ENCODE measurements at places on chromosomes 7 and 10.

- no peak for DNase-seq
These were observed 31.1 kb upstream of the ABCA13 start for GRCh38 chr7:48140001-48140681.

- DNase-seq = no peak
These were observed 533.1 kb downstream of the KCNMA1 start for GRCh38 chr10:77104459-77104980.

- no peak for DNase-seq
These were observed 14.4 kb downstream of the NUDT1 start for GRCh38 chr7:2256306-2257045.

GRCh38 chr10:10873915-10874314, 143.8 kb upstream of the CELF2 start:
- DNase-seq = no peak

GRCh38 chr7:3294432-3295100, 6.5 kb upstream of the SDK1 start:
- no peak for DNase-seq

DNA sequence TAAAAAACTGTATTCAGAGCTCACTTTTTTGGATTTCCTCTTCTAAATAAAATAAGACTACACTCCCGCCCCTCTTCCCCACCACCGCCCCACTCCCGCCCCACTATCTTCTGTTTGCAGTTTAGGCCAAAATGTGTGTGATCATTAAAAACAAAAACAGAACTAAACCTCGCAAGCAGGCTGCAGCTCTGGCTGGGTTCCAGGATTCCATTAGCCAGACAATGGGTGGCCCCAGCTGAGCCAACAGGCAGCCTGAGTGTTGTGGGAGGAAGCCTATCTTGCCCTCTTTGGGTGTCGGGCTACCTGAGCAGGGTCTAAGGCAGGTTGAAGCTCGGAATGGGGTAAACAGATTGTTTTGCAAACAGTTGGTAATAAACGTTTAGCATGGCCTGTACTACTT, 41.7 kb downstream of the ARL4A start:
- DNase-seq = no peak

DNA sequence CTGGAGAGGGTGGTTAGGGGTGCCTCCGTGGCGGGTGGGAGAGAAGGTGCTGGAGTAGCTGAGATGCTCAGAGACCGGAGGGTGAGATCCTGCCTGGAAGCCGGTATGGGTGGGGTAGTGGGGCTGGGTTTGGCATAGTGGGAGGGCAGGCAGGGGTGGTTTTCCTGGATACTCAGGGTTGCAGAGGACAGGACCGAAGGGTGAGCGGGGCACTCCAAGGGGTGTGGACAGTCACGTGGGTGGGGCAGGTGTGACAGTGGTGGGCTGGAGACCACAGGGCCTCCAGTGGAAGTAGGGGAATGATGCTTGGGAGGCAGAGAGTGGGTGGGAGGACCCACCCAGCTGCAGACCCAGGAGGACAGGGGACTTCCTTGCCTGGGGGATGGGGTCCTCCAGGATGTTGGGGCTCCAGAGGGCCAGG, 1.9 kb downstream of the SCART1 start:
- no peak for DNase-seq

DNA sequence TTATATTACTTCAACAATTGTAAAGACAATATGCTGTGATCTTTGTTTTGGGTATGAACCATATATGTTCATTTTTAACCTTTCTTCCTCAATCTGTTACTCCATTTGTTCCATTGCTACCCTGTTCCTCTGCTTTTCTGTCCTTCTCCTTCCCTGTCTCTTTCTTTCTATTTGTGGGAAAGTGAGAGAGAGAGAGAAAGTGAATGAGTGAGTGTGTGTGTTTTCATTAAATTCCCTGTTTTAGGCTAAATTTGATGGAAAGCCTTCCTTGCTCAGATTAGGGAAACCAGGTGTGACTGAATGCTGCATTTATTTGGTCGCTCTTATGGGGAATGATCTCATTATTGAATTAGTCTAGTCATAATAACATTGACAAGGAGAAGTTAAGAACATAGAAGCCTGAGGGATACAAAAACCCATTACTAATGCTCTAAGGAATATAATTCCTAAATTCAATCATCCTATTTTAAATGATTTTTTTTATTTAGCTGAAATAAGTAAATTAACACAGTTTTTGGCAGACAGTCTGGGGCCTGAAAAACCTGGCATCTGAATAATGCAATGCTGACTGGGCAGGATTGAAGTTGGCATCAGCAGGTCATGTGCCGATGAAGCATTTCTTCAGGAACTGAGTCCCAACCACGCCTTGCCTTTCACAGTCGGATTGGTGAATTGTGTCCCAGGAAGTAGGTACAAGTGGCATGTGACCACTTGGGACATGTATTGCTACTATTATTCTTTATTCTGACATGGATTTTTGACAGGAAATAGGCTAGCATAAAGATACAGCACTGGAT, 117.6 kb upstream of the LRGUK start:
- no peak for DNase-seq

GRCh38 chr10:123958241-123958640, 66.6 kb upstream of the CPXM2 start:
- no peak for DNase-seq

DNA sequence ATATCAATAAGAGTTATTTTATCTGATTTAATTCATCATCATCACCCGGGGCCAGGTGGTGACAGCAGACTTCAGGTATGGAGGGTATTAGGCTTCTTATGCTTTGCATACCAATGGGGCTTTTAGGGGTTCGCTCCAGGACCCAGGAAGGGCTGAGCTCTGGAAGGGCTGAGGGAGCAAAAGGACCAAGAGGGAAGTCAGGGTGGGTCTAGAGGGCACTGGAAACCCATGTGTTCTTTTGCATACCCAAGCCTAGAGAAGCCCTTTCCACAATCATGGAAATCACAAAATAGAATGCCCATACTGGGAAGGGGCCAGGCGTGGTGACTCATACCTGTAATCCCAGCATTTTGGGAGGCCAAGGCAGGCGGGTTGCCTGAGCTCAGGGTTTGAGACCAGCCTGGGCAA, 30.9 kb upstream of the VCL start:
- DNase-seq = no peak

GRCh38 chr7:152541892-152542291, 106.1 kb upstream of the KMT2C start:
- no peak for DNase-seq

DNA sequence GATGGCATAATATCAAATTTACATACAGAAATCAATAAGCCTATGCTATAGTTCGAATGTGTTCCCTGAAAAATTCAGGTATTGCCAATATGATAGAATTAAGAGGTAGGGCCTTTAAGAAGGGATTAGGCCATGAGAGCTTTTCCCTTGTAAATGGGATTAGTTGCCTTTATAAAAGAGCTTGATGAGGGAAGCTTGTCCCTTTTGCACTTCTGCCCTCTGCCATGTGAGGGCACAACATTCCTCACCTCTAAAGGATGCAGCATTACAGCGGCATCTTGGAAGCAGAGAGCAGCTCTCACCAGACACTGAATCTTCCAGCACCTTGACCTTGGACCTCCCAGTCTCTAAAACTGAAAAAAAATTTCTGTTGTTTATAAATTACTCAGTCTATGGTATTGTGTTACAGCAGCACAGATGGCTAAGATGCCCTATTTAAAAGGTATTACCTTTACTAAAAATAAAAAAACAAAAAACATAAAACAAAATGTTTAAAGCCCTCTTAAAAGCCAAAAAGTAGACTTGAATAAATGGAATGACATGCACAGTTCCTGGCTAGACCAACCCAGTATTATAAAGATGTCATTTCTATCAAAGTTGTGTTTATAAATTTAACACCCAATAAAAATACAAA, 909.6 kb downstream of the REEP3 start:
- no peak for DNase-seq

DNA sequence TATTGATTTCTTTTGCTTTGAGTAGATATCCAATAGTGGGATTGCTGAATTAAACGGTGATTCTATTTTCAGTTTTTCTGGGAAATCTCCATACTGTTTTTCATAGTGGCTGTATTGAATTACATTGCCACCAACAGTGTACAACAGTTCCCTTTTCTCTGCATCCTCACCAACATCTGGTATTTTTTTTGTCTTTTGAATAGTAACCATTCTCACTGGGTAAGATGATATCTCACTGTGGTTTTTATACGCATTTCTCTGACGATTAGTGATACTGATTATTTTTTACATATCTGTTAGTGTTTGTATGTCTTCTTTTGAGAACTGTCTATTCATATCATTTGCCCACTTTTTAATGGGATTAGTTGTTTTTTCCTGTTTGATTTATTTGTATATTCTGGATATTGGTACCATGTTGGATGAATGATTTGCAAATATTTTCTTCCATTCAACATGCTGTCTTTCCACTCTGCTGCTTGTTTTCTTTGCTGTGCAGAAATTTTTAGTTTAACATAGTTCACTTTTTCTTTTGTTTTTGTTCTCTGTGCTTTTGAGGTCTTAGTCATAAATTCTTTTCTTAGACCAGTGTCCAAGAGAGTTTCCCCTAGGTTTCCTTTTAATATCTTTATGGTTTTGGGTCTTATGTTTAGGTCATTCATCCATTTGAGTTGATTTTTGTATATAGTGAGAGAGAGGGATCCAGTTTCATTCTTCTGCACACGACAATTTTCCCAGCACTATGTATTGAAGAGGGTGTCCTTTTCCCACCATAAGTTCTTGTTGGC, 584.7 kb downstream of the PHTF2 start:
- no peak for DNase-seq

DNA sequence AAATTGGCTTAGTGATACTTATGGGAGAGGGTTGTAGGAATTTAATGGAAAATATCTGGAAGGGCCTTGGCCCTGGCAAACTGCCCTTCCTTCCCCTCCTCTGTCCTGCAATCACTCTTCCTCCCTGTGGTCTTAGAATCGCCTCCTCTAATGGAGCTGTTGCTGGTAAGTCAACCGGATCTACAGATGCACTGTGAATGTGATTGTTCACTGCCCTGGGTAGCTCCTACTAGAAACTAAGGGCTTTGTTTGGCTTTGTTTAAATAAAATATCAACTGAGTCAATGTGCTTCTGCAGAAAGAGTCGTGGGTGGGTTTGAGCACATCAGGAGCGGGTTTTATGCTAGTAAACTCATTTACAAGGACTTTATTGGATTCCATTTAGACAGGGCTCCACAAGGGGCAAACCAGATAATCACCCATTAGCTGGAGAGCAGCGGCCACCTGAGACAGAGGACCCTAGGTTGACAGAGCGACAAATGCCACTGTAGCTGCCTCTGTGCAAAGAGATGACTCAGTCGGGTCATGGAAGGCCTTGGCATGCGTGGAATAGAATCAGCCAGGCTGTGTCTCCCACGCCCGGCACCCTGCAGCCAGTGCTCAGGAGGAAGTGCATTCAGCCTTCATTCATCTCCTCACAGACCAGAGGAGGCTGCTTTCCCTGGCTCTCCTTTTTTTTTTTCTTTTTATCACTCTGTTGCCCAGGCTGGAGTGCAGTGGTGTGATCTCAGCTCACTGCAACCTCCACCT, 97.9 kb downstream of the GAD2 start:
- no peak for DNase-seq

DNA sequence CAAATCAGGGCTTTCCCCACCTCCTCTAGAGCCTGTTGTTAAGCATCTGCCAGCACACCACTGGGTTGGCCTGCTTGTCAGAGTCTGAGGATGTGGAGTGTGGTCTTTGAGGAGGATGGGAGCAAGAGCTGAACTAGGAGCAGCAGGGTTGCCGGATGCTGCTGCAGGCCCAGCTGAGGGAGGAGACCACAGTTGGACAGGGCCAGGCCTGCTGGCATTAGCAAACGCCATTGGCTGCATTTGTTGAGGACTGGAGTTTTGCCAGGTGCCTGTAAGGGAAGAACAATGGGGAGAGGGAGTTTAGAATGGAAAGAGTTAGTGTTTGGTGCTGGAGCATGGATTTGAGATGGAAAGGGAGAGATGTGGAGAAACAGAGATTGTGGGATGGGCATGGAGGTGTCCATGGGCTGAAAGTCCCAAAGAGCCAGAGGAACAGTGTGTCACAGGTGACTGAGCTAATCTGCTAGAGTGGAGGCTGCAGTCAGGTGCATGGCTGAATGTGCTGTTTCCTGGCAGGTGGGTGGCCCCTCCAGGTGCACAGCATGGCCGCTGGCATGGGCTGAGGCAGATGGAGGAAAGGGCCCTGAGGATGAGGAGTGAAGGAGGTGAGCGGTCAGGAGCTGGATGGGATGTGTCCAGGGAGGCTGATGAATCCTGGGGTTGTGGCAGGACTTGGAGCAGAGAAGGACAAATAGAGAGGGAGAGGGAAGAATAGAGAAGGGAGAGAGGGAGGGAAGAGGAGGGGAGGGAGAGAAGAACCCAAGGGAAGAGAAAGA, 40.7 kb downstream of the LEP start:
- DNase-seq = no peak

- DNase-seq = no peak
These were observed 45.7 kb upstream of the KCND2 start for GRCh38 chr7:120227255-120227654.

DNA sequence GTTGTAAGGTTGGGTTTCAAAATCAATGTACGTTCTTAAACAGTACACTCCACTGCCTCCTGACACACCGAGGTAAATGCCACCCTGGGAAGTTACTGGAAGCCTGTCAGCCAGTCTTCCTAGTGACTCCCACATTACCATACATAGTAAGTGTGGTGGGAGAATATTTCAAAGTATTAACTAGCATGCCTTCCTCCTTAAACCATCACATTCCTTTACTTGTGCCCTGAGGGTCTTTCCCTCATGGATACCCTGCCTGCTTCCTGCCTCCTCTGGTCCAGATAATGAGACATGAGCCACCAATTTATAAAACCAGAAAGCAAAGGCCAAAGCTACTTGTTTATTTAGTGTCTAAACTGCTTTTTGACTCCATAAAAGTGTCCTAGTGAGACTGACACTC, 23.3 kb upstream of the SORCS3 start:
- DNase-seq = no peak

DNA sequence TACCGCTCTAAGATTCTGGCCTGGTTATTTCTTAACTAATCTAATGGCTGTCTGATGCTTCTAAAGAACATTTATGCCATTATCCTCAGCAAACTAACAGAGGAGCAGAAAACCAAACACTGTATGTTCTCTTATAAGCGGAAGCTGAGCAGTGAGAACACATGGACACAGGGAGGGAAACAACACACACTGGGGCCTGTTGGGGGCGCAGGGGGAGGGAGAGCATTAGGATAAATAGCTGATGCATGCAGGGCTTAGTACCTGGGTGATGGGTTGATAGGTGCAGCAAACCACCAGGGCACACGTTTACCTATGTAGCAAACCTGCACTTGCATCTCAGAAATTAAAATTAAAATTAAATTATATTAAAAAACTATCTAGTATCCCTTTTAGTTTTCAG, 853.5 kb downstream of the GATA3 start:
- DNase-seq = no peak

- DNase-seq = no peak
These were observed 389.0 kb upstream of the SORCS1 start for GRCh38 chr10:107553470-107553869.

- DNase-seq = no peak
These were observed 55.4 kb upstream of the MXI1 start for GRCh38 chr10:110151971-110152370.

- no peak for DNase-seq
These were observed 385.8 kb upstream of the C7orf33 start for GRCh38 chr7:148204639-148205304.

Measured in GF-D8 (cell line).